ENCODE measurements at places on chromosomes 1 and 21.

- DNase-seq = no peak
Observed at GRCh38 chr1:200205216-200205995, 177.9 kb downstream of the NR5A2 start.

- DNase-seq = no peak
Observed at GRCh38 chr1:215267495-215267894, 185.0 kb downstream of the KCNK2 start.

- peak; percentile 12 for DNase-seq
Observed at GRCh38 chr1:32400876-32401631, 6.8 kb upstream of the BSDC1 start.

DNA sequence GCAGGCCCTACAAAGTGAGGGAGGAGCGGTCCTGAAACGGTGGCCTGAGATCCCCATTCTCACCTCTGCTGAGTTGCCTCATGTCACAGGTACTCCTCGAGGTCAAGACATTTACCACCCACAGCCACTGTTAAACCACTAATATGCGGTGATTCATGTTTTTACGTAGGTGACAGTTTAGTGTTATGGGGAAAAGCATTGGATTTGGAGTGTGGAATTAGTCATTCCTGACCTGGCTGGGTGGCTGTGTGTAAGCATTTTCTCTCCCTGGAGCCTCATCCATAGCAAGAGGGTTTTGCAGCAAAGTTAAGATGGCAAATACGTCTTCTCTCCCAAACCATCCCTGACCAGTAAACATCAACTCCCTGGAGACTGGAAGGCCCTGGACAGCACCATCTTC is 57.8 kb upstream of the KCNJ6 start:
- DNase-seq = no peak

DNA sequence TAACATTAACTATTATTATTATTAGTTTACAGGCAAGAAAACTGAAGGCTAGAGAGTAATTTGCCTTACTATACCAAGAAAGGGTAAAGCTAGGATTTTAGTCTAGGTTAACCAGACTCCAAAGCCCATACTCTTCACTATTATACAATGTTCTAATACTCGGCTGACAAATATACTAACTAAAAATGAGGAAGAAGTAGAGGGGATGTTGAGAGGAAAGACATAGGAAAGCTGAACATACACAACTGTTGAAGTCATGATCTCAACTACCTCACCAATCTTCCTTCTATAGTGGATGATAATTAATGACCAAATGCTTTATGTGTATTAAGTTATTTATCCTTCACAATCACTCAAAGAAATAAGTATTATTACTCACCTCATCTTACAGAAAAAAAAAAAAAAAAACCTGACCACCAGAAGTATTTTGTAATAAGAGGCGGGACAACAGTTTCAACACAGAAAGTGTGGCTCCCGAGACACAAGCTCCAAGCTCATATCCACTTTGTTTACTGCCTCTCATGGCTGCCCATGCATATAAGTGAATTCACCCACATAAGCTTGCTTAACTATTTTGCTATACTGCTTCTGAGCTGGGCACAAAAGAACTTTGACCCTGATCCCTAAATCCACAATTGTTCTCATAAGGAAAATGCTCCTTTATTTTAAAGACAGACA is 78.0 kb downstream of the USP1 start:
- DNase-seq = no peak

- DNase-seq = no peak
Observed at GRCh38 chr1:68800182-68800581, 303.3 kb upstream of the DEPDC1 start.

- no peak for DNase-seq
Observed at GRCh38 chr1:7425229-7425628, 345.9 kb upstream of the VAMP3 start.

DNA sequence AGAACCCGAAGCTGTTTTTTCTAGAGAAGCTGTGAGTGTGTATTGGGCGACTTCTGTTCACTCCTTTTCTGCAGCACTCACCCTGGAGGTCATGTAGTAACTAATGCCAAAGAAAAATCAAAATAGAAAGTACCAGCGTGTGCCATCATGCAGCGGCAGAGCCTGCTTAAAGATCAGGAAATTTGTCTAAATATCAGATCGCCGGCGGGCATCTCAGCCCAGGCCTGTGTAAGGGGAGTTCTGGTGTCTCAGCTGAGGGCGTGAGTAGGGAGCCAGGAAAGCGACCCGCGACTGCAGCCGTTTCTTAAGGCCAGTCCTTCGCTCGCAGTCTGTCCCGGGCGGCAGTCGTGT is 768 bp downstream of the EDARADD start:
- DNase-seq = no peak

GRCh38 chr1:9406111-9406510 is 113.4 kb downstream of the SPSB1 start:
- no peak for DNase-seq

- DNase-seq = no peak
Observed at GRCh38 chr1:44672254-44672955, 1.9 kb downstream of the TMEM53 start.

DNA sequence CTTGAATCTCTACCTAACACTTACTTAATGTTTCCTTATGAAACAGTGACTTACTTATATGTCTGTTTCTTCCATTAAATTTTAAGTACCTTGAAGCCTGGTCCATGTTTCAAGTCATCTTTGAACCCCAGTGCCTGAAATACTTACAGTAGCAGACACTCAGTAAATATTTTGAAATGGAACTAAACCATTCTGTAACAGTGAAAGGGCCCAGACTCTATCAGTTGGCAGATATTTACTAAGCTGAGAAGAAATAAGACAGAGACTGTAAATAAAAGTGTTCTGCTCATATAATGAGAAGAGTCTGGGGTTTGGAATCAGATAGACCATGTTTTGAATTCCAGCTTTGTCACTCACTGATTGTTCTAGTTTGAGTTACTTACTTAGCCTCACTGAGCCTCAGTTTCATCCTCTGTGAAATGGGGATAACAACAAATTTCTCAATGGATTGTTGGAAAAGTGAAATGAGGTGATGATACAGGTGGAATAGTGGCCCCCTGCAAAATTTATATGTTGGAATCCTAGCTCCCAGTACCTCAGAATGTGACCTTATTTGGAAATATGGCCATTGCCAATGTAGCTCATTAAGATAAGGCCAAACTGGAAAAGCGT is 19.3 kb upstream of the C1orf21 start:
- no peak for DNase-seq

GRCh38 chr1:231581859-231582258 is 44.7 kb upstream of the DISC1 start:
- no peak for DNase-seq

- DNase-seq = peak; percentile 5
Observed at GRCh38 chr1:58047265-58047858, 499.2 kb downstream of the OMA1 start.

DNA sequence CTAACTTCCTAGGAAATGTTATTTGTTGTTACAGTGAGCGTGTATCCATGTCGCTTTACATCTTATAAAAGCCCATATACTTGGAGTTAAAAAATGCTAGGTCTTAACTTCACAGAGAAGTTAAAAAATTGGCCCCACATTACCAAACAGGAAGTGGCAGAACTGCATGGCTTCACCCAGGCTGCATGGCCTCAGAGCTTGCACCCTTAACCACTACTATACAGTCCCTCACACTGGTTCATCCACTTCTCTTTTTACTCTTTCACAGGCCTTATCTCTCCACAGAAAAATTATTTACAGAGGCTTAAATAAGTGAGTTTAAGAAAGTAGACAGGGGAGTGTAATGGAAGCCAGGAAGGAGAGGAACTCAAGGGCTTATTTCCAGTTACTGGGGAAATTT is 402.5 kb downstream of the HHAT start:
- no peak for DNase-seq

DNA sequence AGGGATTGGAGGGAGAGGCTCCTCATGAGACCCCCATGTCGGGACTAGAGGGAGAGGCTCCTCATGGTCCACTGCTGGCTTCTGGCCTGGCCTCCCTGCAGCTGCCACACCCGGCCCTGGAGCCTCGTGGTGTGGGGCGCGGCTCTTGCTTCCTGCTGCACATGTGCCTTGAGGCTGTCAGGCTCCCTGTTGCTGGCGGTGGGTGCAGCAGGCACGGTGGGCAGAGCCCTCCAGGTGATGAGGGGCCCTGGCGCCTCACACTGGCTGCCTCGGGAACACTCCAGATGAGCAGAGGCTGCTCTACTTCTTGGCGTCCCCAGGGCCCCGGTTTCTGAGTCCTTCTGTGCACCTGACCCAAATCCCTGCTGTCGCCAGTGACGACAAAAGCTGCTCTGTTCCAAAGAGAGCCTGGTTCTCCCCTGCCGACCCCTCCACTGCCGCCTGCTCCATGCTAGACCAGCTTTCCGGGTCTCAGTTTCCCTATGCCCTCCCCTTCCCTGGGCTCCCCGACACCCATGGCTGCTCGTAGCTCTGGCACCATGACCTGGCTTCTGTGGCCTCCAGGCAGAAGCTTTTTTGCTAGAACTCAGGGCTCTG is 9.7 kb upstream of the ATAD3B start:
- no peak for DNase-seq

DNA sequence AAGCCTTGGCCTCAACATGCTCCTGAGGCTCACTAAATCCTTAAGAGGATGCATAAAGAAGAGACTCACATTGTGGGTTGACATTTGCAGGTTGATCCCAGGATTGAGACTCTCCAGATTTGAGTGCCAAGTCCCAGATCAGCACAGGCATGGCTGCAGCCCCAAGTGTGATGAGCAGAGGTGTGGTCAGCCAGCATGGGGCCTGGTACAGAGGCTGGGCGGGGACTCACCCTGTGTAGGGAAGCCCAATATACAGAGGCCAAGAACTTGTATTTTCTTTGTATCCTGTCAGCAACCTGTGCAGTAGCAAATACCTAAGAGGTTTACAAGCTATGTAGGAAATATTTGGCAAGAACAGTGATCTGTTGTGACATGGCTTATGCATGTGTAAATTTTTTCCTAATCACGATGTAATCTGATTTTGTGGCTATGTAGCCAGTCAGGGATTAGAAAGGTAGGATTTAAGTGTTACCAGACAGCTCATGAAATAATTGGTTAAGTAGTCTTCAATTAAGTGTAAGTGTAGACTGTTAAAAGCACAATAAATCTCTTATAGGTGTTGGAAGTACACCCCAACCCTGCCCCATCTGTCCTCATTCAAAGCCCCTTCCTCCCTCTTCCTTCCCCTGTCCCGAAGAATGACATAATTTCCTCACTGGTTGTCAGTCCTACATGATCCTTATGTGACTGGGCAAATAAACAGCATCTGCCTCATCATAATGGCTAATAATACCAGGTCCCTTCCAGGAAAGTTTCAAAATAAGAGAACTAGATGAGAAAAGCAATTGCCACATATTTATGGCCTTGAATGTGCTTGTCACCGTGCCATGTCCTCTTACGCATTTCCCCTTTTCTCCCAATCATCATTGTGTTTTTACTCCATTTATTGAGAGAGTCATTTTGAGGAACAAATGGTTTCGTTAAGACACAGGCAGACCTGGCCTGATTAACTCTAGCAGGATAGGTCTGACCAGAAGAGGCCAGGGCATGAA is 120.9 kb downstream of the HLX start:
- no peak for DNase-seq

- DNase-seq = no peak
Observed at GRCh38 chr1:212037900-212038299, 2.4 kb downstream of the DTL start.

DNA sequence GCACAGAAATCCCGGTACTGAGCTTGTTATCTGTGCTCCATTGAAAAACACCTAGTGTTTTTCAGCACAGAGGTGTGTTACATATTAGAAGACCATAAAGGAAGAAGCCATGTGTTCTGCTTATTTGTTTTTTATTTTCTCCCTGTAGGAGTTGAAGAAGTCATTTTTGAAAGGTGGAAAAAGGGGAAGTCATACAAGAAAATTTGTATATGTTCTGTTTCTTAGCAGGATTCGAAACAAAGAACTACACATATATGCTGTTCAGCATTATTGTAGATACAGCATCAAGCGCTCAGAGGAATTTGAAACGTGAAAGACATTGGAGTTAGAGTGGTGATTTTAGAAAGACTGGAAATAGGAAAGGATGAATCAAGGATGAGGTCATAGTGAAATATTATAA is 345.3 kb upstream of the ADGRL2 start:
- DNase-seq = no peak

DNA sequence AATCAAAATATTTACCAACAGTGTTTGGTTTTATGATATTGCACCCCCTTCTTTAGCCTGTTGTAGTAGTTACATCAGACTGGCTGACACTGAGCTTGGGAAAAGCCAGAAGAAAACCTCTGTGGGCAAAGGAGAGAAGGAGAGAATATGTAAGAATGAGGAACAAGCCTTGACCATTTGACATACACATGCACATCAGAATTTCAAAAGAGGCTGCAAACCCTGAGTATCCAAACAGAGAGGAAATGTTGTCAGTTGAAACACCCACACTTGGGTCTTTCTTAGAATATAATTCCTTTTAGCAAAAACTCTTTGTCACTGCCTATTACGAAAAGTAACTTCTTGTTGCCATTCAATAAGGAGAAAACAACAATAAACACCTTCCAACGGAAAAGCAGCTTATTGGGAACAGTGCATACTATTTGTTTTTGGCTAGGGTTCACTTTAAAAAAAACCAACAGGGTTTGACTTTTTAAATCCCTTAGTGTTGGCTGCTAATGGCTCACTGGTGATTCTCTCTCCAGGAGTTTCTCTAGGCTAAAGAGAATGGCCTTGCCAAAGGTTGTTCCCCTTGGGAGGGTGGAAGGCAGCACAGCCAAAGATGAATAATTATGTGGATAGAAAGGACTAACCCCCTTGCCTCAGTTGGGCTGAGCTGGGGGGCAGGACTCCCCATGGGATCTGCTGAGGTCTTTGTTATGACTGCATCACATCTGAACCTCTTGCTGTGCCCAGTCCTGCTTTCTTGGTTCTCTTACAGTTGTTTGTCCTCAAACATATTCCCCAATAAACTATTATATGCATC is 48.9 kb downstream of the GORAB start:
- DNase-seq = no peak

- DNase-seq = no peak
Observed at GRCh38 chr1:36175137-36176095, 19.5 kb downstream of the MAP7D1 start.

- no peak for DNase-seq
Observed at GRCh38 chr1:25537153-25537831, 6.1 kb upstream of the LDLRAP1 start.

GRCh38 chr1:95941121-95941798 is 707.2 kb downstream of the RWDD3 start:
- DNase-seq = no peak

DNA sequence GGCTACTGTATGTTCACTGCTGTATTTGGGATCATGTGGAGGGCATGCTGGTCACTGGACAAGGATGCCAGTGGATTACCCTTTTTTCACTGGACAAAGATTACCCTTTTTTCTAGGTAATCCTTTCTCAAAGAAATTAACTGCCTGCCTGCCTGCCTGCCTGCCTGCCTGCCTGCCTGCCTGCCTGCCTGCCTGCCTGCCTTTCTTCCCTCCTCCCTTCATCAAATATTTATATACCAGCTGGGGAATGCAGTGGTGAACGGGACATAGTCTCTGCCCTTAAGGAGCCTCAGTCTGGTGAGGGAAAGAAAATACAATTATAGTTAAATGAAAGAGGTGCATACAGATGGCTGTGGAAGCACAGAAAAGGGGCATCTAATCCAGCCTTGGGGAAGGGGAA is 85.0 kb downstream of the PGM1 start:
- DNase-seq = no peak

- no peak for DNase-seq
Observed at GRCh38 chr1:74593887-74594866, 79.4 kb downstream of the ERICH3 start.

Measured in stimulated activated CD4-positive, alpha-beta T cell treated with anti-CD3 and anti-CD28 coated beads, Interleukin-1b, Interleukin-23, amount 100 ng/mL, for 1 hour (primary cell).